Activated CD4-positive, alpha-beta T cell treated with anti-CD3 and anti-CD28 coated beads for 1 hour (primary cell): ENCODE measurements at places on chromosomes 2 and 18.

DNA sequence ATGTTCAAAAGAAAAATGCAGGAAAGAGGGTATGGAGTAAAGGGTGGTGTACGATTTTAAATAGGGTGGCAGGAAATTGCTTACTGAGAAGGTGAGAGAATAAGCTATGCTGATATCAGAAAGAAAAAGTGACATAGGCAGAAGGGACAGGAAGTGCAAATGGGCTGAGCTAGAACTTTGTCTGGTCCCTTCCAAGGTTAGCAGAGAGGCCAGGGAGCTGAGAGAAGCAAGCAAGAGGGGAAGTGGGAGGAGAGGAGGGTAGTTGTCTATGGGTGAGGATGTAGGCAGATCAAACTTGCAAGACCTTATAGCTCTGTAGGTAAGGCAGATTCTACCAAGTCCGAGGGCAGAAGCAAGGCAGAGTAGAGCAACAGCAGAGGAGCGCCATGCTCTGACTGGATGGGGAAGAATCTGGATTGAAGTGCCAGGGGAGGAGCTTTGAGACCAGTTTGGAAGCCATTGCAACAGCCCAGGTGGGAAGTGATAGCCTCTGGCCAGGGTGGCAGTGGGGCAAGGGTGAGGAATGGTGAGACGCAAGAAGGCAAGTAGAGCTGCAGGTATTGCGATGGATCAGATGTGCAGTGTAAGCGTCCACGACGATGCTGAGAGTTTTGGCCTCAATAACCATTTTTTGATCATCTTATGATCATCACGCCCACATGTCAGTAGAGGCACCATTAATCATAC is 134.4 kb upstream of the APCDD1 start:
- DNase-seq, result no peak

DNA sequence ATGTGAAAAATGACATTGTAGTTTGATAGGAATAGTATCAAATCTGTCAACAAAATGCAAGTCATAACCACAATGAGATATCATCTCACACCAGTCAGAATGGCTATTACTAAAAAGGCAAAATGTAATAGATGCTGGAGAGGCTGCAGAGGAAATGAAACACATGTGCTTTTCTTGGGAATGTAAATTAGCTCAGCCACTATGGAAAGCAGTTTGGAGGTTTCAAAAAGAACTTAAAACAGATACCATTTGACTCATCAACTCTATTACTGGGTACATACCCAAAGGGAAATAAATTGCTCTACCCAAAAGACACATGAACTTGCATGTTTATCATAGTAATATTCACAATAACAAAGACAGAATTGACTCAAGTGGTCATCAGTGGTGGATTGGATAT is 572.6 kb downstream of the TRIB2 start:
- DNase-seq, result no peak

- DNase-seq, result no peak
Observed at GRCh38 chr2:27025861-27026851, 6.6 kb upstream of the TMEM214 start.

GRCh38 chr2:118846953-118847761 is at the start of gene EN1:
TSS of gene EN1 (minus strand) at chr2:118847648. CDS start at chr2:118847167, 481 bp downstream.
- no peak for DNase-seq

- no peak for DNase-seq
Observed at GRCh38 chr2:195006856-195007255, 650.2 kb upstream of the SLC39A10 start.

- DNase-seq, result no peak
Observed at GRCh38 chr2:15369129-15369528, 192.0 kb downstream of the NBAS start.

DNA sequence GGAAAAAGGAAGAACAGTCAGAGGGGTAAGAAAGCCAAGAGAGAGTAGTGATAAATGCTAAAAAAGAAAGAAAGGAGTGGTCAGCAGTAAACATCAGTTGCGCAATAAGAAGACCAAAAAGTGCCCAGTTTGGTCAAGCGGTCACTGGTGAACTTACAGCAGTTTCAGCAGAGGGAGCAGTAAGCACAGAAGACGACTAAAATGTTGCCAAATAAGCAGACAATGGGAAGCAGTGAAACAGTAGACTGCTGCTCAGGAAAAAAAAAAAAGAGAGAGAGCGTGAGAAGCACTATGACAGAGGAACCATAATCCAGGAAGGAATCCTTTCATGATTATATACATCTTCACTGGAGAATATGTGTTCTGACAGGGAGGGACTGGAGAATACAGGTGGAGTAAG is 45.8 kb downstream of the DNAJC10 start:
- no peak for DNase-seq

DNA sequence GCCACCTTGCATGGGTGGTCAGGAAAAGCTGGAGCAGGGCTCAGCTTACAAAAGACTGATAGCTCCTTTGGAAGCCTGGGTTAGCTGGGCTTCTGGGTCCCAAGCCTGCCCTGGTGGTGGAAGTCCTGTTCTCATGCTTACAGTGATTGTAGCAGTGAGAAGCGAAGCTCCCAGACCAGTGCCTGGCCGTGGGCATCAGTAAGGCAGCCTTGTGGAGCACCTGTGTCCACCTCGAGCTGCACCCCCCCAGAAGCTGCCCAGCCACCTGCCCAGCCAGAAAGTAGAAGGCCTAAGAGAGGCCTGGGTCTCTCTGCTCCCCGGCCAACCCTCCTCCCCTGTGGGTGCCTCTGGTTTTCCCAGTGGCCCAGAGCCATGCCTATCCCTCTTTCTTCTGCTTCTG is 10.5 kb downstream of the GLI2 start:
- DNase-seq, result no peak

- DNase-seq, result no peak
Observed at GRCh38 chr2:1886405-1886992, 142.2 kb upstream of the PXDN start.

DNA sequence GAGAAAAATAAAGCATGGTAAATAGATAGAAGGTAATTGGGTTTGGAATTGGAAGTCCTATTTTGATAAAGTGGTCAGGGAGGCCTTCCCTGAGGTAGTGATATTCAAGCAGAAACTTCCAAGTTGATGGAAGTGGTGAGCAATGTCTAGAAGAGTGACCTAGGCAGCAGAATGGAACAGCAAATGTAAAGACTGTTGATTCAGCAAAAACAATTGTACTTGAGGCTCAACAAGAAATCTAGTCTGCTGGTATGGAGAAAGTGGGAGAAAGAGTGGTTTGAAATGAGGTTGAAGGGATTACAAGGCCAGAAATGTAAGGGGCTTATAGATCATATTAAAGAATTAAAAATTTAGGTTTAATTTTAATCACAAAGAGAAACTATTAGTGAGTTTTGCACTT is 181.3 kb downstream of the MBD5 start:
- no peak for DNase-seq

- DNase-seq, result no peak
Observed at GRCh38 chr2:226366920-226367319, 432.7 kb downstream of the IRS1 start.

GRCh38 chr2:8821276-8822217 is 15.9 kb downstream of the KIDINS220 start:
- no peak for DNase-seq

- no peak for DNase-seq
Observed at GRCh38 chr2:24469148-24469650, 21.9 kb upstream of the NCOA1 start.

DNA sequence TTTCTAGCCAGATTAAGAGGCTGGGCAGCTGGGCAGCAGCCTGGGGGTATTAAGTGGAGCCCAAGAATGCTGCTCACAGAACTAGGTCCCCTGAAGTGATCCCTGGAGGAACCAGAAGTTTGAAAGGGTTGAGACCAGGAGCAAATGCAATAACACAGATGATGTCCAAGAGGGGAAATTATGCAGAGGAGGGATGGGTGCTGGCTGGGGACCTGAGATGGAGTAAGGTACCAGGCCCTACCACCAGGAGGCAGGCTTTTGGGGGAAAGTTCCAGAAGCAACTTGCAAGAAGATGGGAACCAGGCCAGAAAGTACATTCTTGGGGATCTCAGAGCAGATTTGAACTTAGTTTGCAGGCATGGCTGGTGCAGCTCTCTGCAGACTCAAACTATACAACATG is 175.1 kb downstream of the NCK2 start:
- peak; percentile 26 for DNase-seq

GRCh38 chr2:74197049-74197448 is 1.4 kb upstream of the MTHFD2 start:
- DNase-seq, result no peak

GRCh38 chr18:49910986-49911385 is 97.7 kb upstream of the ACAA2 start:
- DNase-seq, result no peak

GRCh38 chr2:59720296-59720866 is 833.1 kb downstream of the BCL11A start:
- no peak for DNase-seq

DNA sequence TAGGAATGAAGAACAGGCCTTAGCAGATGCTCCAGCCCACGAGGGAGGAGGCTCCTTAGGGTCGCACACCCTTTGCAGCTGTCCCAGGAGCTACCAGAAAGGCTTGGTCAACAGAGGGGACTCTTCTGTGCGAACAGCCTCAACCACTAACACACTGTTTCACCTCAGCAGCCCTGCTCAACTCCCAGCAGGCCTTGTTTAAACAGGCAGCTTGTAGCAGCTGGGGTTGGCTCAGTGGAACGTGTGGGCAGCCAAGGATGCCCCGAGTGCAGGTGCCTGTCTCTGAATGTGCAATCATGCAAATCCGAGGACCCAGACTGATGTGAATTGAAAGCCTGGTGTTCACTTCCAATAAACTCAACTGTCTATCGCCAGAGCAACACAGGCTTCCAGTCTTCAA is 88.7 kb upstream of the CXCR4 start:
- no peak for DNase-seq

GRCh38 chr2:230384986-230385385 is 31.0 kb upstream of the SP100 start:
- no peak for DNase-seq

DNA sequence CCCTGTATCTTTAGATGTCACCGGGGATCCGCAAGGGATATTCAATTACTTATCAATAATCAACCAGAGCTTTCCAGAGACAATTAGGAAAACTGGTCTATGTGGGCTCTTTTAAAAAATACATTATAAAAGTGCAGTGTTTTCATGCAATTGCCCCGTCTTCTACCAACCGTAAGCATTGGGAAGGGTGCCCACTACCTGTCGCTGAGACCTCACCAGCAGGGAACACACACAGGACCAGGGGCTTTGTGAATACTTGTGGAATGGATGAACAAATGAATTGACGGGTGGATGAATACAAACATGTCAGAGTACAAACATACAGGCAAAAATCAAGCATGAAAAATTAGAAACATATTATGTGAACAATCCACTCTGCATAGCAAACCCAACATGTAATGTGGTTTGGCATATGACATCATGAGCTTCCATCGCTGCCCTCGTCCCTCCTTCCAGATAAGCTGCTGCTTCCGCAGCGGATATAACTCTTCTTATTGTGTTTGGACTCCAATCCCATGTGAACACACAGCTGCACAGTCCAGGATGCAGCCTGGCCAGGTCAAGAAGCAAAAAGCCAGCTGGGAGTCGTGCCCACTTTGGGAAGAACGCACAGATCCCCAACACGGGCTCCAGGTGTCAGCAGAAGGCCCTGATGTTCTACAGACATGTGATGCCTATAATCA is 5.3 kb downstream of the FHL2 start:
- DNase-seq, result no peak

GRCh38 chr2:164150604-164151003 is 414.8 kb upstream of the FIGN start:
- DNase-seq, result no peak

DNA sequence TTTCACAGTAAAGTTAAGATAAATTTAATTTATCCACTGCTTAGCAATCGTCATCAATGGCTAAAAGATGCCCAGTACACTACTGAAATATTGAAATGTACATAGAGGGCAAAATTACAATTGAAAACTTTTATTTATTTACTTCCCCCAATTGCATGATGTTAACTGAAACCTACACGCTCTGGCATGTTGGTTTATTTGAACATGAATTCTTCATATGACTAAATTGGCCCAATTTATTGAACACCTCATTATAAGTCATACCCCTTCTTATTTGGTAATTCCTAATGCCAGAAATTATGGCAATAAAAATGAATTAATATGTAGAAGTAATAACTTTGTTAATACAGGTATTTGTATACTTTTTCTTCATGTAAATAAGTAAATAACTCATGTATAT is 183.0 kb upstream of the ZC3H15 start:
- no peak for DNase-seq

- DNase-seq, result no peak
Observed at GRCh38 chr18:22847867-22848451, 85.2 kb upstream of the RBBP8 start.

DNA sequence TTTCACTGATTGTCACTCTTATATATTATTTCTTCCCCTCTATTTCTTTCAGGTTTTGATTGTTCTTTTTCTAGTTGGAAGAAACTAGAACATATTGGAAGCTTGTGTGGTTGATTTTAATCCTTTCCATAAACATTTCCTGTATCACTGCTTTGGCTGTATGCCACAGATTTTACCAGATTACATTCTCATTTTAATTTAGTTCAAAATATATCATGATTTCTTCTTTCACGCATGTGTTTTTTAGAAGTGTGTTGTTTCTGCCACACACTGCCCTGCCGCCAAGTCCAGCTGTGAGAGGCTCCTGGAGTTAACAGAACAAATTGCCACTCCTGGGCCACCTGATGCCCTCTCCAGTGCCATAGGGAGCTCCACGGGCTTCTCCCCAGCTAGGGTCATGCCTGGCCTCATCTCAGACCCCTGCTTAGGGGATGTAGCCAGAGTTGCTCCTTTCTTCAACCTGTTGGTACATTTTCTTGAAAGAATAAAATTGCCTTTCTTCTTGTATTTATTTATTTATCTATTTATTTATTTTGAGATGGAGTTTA is 206.2 kb upstream of the COPS8 start:
- DNase-seq, result no peak

GRCh38 chr2:152762202-152762601 is 43.8 kb downstream of the ARL6IP6 start:
- DNase-seq, result no peak

- DNase-seq, result no peak
Observed at GRCh38 chr18:49029628-49030027, 78.9 kb upstream of the SMAD7 start.

DNA sequence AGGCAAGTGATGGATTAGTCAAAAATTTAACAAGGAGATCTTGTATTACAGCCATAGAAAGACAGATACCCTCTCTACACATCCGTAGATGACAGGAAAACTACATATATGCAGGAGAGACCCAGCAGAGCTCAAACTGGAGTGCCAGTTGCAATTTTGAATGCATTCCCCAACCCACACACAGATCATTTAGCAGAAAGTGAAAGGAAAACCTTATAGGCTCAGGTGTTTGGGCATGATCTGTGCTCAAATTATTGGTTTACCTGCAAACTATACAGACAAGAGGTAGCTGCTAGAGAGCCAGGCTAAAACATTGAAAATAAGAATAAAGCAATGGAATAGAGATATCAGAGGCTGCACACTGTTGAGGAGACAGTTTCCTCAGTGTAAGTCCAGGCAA is 51.8 kb downstream of the RAB3GAP1 start:
- no peak for DNase-seq
